ENCODE measurements at places on chromosomes 3 and 15.

DNA sequence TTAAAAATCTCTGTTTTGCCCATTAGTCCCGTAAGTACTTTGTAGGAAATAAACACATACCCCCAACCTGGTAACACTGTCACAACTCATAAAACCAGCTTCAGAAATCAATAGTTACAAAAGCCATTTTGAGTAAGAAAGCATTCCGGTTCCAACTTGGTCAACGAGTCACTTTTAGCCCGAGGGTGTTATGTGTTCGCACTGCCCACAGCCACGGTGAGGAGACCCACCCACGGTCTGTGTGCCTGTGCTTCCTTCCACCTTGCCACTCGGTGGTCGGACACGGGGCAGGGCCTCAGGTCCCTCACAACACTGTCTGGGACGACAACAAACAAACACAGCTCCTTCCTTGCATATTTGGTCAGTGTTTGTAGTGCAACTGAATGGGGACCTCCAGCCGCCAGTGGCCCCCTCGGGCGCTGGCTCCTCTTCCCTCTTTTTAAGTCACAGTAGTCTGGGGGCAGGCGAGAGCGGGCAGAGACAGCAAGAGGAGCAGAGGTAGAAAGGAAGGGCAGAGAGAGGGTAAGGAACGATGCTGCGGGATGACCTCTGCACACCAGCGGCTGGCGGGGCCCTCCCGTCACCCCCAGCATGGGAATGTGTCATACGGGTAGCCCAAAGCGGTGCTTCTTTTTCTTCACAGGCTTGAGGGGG is 5.2 kb upstream of the MUSTN1 start:
- DNase-seq: no peak

DNA sequence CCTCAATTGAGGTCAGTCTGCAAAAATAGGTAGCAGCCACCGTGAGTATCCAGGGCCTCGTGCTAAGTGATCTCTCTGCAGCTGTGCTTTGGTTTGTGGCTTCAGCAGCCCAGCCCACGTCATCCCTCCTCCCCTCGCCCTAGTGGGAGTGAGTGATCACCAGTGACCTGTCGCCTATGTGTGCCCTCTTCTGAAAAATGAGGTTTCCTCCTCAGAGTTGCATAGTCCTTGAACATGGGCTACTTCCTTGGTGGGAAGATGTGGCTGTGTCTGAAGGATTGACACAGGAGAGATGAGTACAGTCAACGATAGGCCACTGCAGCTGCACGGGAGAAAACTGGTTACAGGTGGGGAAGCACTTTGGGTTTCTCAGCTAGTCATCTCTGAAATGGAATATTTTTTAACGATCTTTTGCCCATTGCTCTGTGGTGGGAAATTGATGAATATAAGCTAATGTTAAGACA is 144.8 kb upstream of the BHLHE40 start:
- peak; percentile 84 for DNase-seq

GRCh38 chr15:86040356-86041033 is 39.2 kb upstream of the AGBL1 start:
- no peak for DNase-seq

DNA sequence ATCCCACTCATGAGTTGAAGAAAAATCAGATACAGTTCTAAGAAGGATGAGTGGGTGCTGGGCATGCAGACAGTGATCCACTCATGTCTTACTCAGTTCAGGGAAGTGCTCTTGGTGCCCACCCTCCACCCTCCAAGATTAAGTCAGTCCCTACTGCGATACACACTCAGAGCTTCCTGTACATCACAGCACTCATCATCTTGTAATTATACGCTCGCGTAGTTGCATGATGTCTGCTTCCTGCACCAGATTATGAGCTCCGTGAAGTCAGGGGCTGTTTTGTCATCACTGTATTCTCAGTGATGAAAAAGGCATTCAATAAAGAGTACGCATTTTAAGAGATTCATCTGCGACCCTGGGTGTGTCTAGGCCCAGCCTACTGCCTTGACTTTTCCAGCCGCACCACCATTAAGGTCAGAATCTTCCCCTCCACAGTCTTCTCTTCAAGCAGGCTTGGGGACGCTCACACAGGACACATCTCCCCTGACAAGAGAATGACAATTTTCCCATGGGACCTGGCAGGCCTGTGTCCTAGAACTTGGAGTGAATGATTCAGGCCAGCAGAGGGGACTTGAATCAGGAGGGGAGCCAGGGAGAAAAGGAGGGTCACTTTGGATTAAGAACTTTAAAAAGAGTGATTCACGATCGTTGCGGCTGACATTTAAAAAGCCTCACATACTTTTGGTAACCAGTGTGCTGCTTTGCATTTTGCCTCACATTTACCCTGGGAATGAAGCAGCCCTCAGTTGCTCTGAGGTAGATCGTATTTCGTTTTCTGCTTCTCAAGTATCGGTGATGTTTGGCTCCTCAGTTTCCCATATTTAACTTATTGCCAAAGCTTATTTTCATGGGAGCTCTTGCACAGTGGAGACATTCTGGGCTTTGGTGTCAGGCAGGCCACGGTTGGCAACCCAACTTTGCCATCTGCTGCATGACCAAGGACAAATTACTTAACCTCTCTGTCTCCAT is 7.9 kb upstream of the PDE8A start:
- no peak for DNase-seq

DNA sequence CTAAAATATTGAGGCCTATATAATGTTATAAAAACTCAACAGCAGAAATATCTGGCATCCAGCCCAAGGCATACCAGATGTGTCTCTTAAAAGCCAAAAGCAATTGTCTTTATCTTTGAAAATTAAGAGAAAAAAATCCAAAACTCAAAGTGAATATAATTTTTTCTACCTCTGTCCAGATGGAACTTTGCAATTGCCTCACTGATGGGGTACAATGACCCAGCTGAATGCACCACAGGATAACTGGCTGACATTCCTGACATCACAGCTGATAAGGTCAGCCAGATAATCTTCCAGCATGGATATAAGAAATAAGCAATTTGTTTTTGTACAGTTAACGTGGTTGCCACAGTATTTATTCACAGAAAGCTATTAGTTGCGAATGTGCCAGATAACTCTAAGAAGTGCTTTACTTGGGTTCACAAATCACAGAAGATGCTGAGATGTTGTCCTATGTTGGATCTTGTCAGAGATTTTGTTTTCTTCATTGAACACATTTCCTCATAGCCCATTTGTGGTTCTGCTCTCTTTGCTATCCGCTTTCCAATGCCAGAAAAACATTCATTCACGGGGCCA is 566.9 kb upstream of the CCDC54 start:
- DNase-seq: no peak

GRCh38 chr15:92652576-92652966 is 3.0 kb downstream of the FAM174B start:
- DNase-seq: no peak

- DNase-seq: no peak
These were observed 61.3 kb downstream of the PPARG start for GRCh38 chr3:12349895-12350811.

GRCh38 chr3:55870594-55870993 is 383.5 kb upstream of the WNT5A start:
- DNase-seq: no peak

- DNase-seq: peak; percentile 72
These were observed 670 bp downstream of the PRKCI start for GRCh38 chr3:170222647-170223541.

DNA sequence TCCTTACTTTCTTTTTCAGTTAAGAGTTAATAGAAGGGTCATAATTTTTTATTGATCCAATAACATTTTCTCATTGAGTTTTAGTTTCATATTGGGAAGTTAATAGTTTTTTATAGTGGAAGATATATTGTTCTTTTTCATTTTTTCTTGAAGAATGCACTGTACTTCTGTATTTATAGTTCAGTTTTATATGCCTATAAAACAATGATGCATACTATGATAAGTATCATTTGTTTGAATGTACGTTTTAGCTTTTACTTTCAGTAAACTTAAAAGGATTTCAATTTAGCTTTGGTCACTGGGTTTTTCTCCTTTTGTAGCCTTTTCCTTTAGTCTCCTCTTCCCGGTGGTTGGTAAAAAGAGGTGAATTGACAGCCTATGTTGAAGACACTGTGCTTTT is 98.8 kb downstream of the DHX36 start:
- no peak for DNase-seq

GRCh38 chr3:10783360-10784351 is 32.4 kb upstream of the SLC6A11 start:
- DNase-seq: peak; percentile 49

GRCh38 chr15:69305204-69305931 is 6.7 kb downstream of the PAQR5 start:
- DNase-seq: no peak

GRCh38 chr3:168707900-168708299 is 612.2 kb upstream of the GOLIM4 start:
- no peak for DNase-seq

DNA sequence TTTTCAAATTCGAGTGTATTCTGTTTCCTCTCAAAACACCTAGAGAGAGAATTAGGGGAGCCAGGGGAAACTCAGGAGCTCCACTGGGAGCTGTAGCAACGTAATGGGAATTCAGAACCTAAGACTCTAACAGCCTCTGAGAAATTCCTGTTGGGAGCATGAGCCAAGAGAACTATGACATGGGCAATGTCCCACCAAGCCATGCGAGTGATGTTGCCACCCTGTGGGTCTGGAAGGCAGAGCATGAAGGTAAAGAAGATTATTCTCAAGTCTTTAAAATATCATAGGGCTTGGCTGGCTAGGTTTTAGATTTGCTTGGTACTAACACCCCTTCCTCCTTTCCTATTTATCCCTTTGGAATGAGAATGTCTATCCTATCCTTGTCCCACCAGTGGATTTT is 392.6 kb upstream of the ADAMTS9 start:
- DNase-seq: no peak

DNA sequence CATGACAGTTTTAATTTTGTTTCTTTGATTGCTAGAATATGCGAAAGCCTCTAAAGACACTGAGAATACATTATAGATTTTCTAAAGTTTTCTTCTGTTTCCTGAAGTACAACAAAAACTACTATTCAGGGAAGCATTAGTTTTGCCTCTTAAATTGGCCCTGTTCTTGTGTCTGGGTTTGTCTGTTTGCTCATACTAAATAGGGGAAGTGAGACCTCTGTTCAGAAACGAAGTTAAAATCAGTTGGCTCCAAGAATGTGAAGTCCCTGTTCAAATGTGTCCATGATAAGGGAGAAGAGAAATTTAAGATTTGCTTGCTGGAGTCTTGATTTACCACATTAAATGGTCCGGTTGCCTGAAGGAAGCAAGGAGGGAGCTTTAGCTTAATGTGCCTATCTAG is 327.3 kb upstream of the GBE1 start:
- DNase-seq: no peak

DNA sequence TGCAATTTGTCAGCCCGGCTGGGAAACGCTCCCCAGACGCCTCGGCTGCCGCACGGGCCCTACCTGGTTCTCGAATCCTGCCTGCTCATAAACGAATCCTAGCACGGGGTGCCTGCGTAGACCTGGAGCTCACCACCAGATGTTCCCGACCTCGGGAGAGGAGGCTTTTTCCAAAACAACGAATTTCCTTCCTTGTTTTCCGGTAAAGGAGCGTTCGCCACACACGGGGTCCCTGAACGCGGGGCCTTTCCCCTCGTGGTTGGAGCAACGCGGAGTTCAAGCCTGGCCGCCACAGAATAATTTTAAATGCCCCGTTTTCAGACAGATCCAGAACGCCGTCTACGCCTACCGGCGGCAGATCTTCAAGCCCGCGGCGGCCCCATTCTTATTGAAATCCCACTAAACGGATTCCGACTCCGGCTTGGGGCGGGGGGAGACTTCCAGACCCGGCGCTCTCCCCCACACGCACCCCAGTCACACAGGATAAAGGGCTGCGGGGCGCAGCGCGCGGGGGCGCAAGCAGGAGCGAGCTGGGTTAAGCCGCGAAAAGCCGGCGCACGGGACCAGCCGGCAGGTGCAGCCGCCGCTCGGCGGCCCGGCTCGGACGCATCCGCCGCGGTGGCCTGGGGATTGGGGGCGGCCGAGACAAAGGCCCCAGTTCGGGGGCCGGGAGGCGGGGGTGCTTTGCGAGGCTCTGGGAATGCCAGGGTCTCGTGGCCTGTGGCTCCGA is 895 bp downstream of the GATA2 start:
- DNase-seq: peak; percentile 39

GRCh38 chr3:158381262-158381868 is 189.6 kb upstream of the MLF1 start:
- DNase-seq: no peak

DNA sequence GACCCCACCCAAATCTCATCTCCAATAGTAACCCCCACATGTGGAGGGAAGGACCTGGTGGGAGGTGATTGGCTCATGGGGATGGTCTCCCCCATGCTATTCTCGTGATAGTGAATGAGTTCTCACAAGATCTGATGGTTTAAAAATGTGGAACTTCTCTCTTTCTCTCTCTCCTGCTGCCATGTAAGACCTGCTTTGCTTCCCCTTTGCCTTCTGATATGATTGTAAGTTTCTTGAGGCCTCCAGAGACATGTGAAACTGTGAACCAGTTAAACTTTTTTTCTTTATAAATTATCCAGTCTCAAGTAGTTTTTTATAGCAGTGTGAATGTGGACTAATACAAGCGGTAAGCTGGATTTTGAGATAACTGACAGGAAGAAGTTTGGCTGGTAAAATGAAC is 60.3 kb upstream of the MBNL1 start:
- no peak for DNase-seq

GRCh38 chr15:92683511-92683834 is 27.9 kb upstream of the FAM174B start:
- peak; percentile 16 for DNase-seq

DNA sequence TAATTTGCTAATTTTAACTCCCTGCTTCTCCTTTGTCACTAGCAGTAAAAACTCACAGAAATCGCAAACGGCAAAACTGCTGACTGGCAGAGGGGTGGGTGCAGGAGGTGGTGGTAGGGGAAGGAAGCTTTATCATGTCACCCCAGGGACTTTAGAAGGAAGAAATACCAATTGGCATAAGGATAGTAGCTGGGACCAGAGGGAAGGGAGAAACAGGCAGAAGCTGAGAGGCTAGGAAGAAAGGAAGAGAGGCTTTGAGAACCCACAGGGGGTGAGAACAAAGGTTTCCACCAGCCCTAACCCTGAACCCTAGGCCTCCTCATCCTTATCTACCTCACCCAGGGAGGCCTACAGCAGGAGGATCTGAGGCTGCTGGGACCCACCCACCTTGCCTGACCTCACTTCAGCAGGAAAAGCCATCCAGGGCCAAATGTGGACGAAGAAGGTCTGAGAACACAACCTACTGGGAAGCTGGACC is 10.7 kb downstream of the ITGB5 start:
- DNase-seq: no peak

GRCh38 chr3:171192176-171192854 is 165.8 kb upstream of the SLC2A2 start:
- DNase-seq: peak; percentile 35

GRCh38 chr3:139552632-139553365 is 13.3 kb upstream of the RBP1 start:
- DNase-seq: no peak
